Activated CD4-positive, alpha-beta memory T cell treated with anti-CD3 and anti-CD28 coated beads for 36 hours (primary cell): ENCODE measurements at places on chromosomes 2 and 18. TPM values are rescaled to one million over a fixed set of nuclear protein-coding genes. Genes with fewer than 3 reads are reported as not detected.

DNA sequence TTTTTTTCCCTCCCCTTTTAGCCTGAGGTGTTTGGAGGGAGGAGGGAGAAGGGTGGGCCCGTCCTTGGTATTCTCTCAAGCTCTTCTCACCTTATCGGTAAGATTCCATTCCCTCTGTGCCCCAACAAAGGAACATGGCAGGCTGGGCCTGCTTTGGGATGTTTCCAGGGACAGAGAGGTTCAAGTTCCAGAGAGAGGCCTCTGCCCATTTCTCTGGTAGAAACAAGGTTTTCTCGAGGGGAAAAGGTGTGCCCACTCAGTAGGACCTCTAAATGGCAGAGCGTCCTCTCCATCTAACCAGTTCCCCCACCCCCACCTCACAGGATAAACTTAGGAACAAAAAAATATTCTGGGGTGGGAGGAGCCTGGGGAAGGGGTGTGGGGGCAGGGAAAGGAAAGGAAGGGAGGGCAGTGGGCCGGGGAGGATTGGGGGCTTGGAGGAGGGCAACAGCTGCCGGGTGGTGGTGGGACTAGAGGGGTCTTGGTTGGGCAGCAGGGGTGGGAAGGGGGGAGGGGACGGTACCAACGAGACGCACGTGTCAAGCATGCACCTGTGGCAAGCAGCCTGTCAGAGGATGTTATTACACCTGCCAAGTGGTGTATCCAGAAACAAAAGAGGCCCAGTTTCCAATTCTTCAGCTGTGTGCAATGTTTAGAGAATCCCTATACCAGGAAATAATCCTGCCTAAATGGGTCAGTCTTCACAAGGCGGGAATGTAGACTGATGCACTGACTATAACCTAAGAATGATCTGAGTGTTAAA lies 2.1 kb downstream of the PCBP1 start:
- peak; percentile 56 for DNase-seq
- H3K36me3 ChIP-seq: peaks cover 39% of the 10 kb centered on the region
- peaks cover 41% of the 10 kb centered on the region for H3K4me1 ChIP-seq
- peak overlapping the region; percentile 97 for H3K4me3 ChIP-seq

DNA sequence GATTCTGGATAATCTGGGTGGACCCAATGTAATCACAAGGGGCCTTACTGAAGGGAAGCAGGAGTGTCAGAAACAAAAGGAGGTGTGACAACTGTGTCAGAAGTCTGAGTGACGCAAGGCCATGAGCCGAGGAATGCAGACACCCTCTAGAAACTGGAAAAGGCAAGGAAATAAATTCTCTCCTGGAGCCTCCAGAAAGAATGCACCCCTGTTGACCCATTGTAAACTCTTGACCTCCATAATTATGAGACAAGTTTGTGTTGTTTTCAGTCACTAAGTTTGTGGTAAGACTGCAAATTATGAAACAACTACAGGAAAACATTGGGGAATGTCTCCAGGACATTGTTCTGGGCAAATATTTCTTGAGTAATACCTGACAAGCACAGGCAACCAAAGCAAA lies 47.3 kb upstream of the B3GNT7 start:
- no peaks in the 10 kb centered on the region for H3K4me1 ChIP-seq
- H3K36me3 ChIP-seq: no peaks in the 10 kb centered on the region
- no peak overlapping the region for H3K4me3 ChIP-seq
- peaks cover 8% of the 10 kb centered on the region for H3K27me3 ChIP-seq
- no peak overlapping the region for H3K27ac ChIP-seq
- DNase-seq: no peak

- no peaks in the 10 kb centered on the region for H3K36me3 ChIP-seq
- DNase-seq: no peak
- no peaks in the 10 kb centered on the region for H3K27me3 ChIP-seq
- no peak overlapping the region for H3K4me3 ChIP-seq
- no peak overlapping the region for H3K27ac ChIP-seq
- H3K4me1 ChIP-seq: peaks cover 13% of the 10 kb centered on the region
These were observed 8.2 kb upstream of the STK25 start for GRCh38 chr2:241516520-241516965.

DNA sequence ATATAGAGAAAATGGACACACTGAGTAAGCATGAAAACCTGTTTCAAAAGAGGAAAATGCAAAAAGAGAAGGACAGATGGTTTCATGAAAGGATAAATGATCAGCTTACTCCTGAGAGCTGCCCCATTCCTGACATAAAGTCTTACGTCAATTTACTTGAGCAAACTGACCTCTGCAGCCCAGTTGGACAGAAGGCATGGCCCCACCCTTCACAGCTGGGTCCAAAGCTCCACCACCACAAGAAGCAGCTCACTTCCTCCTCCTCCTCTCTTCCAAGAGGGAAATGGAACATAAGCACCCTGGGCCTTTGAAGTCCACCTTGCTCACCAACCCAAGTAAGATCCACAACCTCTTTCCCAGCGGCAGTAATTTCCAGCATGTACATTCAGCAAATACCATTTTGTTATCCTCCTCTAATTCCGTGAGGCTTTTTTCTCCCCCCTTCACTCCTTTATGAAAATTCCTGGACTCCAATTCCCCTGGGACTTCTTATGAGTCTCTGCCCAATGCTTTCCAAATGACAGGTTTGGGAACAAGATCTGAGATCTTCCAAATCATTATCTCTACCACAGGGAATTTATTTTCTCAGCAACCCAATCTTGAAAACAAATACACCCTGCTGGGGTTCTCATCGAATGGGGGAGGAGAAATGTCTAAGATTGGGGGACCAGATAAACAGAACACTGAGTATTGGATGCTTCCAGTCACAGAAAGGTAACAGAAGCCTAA lies 10.1 kb downstream of the COL4A4 start:
- no peaks in the 10 kb centered on the region for H3K36me3 ChIP-seq
- H3K27ac ChIP-seq: no peak overlapping the region

- H3K4me1 ChIP-seq: no peaks in the 10 kb centered on the region
- H3K27me3 ChIP-seq: no peaks in the 10 kb centered on the region
- no peak overlapping the region for H3K4me3 ChIP-seq
- H3K36me3 ChIP-seq: peaks cover 4% of the 10 kb centered on the region
These were observed 40.2 kb downstream of the ZC3H15 start for GRCh38 chr2:186526281-186526680.

DNA sequence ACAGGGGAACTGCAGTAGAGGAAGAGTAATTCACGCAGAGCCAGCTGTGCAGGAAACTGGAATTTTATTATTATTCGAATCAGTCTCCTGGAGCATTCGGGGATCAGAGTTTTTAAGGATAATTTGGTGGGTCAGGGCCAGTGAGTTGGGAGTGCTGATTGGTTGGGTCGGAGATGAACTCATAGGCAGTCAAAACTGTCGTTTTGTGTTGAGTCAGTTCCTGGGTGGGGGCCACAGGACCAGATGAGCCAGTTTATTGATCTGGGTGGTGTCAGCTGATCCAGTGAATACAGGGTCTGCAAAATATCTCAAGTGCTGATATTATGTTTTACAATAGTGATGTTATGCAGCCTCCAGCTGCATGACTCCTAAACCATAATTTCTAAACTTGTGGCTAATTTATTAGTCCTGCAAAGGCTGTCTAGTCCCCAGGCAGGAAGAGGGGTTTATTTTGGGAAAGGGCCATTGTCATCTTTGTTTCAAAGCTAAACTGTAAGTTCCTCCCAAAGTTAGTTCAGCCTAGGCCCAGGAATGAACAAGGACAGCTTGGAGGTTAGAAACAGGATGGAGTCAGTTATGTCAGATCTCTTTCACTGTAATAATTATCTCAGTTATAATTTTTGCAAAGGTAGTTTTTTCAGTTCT lies 67.0 kb downstream of the ASAP2 start:
- H3K27me3 ChIP-seq: peaks cover 13% of the 10 kb centered on the region
- H3K36me3 ChIP-seq: no peaks in the 10 kb centered on the region
- no peak overlapping the region for H3K27ac ChIP-seq
- no peak for DNase-seq

- H3K36me3 ChIP-seq: no peaks in the 10 kb centered on the region
- no peaks in the 10 kb centered on the region for H3K27me3 ChIP-seq
- H3K4me3 ChIP-seq: no peak overlapping the region
- H3K27ac ChIP-seq: no peak overlapping the region
- no peak for DNase-seq
These were observed 130.3 kb upstream of the FAM98A start for GRCh38 chr2:33729353-33729752.

DNA sequence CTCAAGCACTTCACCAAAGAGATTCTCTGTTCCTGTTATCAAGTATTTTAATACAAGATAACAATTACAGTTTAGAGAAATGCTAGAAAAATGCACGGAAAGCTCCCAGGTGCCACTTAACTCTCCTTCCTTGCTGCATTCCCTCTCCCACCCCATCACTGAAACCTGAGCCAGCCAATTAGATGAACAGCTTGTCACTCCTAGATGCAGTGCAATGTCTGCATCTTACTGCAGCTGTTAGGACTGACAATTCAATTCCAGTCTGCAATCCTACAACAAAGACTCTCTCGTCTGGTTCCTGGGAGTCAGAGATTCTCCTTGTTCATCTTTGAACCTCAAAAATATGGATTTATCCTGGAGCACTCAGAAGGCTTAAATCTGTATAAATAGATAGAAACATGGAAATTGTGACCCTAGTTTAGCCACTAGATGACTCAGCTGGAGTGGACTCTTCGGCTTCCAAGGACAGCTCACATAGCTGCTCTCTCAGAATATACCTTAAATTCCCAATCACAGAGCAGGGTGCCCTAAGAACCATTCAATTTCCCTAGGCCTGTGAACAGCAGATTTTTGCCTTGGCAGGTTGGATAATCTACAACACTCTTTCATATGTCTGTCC lies 311.1 kb downstream of the NRXN1 start:
- no peak overlapping the region for H3K27ac ChIP-seq
- no peak for DNase-seq
- H3K36me3 ChIP-seq: no peaks in the 10 kb centered on the region
- no peak overlapping the region for H3K4me3 ChIP-seq
- H3K27me3 ChIP-seq: no peaks in the 10 kb centered on the region

DNA sequence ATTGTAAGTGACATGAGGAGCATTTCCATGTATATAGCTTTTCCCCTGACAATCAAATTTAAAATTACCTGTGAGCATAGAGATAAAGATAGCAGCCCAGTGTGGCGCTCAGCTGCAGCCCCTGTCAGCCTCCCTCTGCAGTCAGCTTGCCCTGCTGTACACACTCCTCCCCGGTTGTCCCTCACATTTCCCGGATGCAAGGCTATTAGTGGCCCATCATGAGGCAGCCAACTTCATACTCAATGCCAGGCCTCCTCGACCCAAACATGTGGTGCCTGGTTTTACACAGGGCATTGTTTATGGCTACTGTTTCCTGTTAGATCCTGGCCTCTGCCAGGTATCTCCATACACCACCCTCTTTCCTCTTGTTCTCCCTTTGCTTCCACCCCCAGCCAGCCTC lies 116.1 kb upstream of the SH3BP4 start:
- no peaks in the 10 kb centered on the region for H3K4me1 ChIP-seq
- peaks cover 9% of the 10 kb centered on the region for H3K27me3 ChIP-seq
- no peak overlapping the region for H3K27ac ChIP-seq
- no peak overlapping the region for H3K4me3 ChIP-seq

HOXD4 gene
- not detected for total RNA-seq

- no peaks in the 10 kb centered on the region for H3K4me1 ChIP-seq
- DNase-seq: no peak
- H3K27me3 ChIP-seq: no peaks in the 10 kb centered on the region
- H3K36me3 ChIP-seq: no peaks in the 10 kb centered on the region
These were observed 462.2 kb downstream of the BCL11A start for GRCh38 chr2:60091266-60091665.

GRCh38 chr2:75483878-75484277 lies 76.9 kb downstream of the EVA1A start:
- DNase-seq: no peak
- H3K36me3 ChIP-seq: no peaks in the 10 kb centered on the region
- H3K4me1 ChIP-seq: no peaks in the 10 kb centered on the region
- H3K27ac ChIP-seq: no peak overlapping the region
- H3K27me3 ChIP-seq: peaks cover 5% of the 10 kb centered on the region

- no peak for DNase-seq
- H3K36me3 ChIP-seq: peaks cover 5% of the 10 kb centered on the region
- no peaks in the 10 kb centered on the region for H3K27me3 ChIP-seq
- H3K4me1 ChIP-seq: peaks cover 22% of the 10 kb centered on the region
These were observed 15.8 kb downstream of the DGKD start for GRCh38 chr2:233369897-233370685.

- no peak overlapping the region for H3K27ac ChIP-seq
- no peaks in the 10 kb centered on the region for H3K36me3 ChIP-seq
- H3K4me1 ChIP-seq: no peaks in the 10 kb centered on the region
- no peak for DNase-seq
- no peaks in the 10 kb centered on the region for H3K27me3 ChIP-seq
- no peak overlapping the region for H3K4me3 ChIP-seq
These were observed 108.7 kb upstream of the RAB6C start for GRCh38 chr2:129870685-129871241.

- no peak for DNase-seq
- H3K27me3 ChIP-seq: peaks cover 4% of the 10 kb centered on the region
- H3K36me3 ChIP-seq: no peaks in the 10 kb centered on the region
- H3K4me1 ChIP-seq: peaks cover 18% of the 10 kb centered on the region
- no peak overlapping the region for H3K27ac ChIP-seq
- H3K4me3 ChIP-seq: no peak overlapping the region
These were observed 48.8 kb downstream of the ALPK2 start for GRCh38 chr18:58580078-58580477.

RGPD3 gene
- total RNA-seq: 0.31 TPM

PAIP2B gene
- total RNA-seq: 2.2 TPM

UGT1A10 gene
- not detected for total RNA-seq

CPLX4 gene
- not detected for total RNA-seq

SPP2 gene
- not detected for total RNA-seq

TUBB8B gene
- not detected for total RNA-seq

SLC30A3 gene
- total RNA-seq: 0.90 TPM

DNA sequence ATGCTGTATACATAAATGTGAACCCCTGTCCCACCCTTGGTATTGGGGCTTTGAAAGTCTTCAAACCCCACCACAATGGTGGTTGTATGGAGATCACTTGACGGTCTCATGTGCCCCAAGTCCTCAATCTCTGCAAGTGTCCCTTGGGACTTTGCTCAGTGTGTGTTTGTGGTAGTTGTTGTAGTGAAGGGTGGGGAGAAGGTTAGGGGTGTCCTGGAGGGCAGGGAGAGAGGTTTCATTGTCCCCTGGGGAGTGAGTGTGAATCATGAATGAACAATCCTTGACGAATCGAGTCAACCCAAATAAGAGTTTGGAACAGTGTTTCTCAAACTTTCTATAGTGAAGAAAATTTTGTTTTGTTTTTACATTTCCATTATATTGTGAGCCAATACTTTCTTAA lies 28.1 kb downstream of the COL4A3 start:
- H3K27me3 ChIP-seq: peaks cover 12% of the 10 kb centered on the region
- no peak overlapping the region for H3K4me3 ChIP-seq
- H3K27ac ChIP-seq: no peak overlapping the region
